Karpas-422 (cell line): ENCODE measurements at places on chromosomes 1 and 21. TPM values are rescaled to one million over a fixed set of nuclear protein-coding genes. Genes with fewer than 3 reads are reported as not detected.

DNA sequence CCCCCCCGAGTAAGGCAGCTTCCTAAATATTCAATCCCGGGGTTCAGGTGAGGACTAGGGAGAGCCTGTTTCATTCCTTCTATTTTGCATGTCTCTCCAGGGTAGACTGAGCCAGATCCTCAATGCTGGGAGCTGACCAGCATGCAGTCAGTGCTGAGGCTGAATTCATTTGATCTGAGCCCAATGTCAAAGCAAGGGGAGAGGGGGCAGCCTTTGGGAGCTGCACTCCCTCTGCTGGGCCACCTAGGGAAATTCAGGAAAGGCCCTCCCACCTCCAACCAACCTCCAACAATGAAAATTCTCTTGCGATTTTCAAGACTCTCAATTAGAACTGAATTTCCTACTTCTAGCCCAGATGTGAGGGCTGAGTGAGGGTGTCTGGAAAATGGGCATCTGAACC lies 371.2 kb downstream of the NPHP4 start:
- DNase-seq, result no peak

- no peak for DNase-seq
Observed at GRCh38 chr1:177069490-177069889, 95.0 kb downstream of the ASTN1 start.

DNA sequence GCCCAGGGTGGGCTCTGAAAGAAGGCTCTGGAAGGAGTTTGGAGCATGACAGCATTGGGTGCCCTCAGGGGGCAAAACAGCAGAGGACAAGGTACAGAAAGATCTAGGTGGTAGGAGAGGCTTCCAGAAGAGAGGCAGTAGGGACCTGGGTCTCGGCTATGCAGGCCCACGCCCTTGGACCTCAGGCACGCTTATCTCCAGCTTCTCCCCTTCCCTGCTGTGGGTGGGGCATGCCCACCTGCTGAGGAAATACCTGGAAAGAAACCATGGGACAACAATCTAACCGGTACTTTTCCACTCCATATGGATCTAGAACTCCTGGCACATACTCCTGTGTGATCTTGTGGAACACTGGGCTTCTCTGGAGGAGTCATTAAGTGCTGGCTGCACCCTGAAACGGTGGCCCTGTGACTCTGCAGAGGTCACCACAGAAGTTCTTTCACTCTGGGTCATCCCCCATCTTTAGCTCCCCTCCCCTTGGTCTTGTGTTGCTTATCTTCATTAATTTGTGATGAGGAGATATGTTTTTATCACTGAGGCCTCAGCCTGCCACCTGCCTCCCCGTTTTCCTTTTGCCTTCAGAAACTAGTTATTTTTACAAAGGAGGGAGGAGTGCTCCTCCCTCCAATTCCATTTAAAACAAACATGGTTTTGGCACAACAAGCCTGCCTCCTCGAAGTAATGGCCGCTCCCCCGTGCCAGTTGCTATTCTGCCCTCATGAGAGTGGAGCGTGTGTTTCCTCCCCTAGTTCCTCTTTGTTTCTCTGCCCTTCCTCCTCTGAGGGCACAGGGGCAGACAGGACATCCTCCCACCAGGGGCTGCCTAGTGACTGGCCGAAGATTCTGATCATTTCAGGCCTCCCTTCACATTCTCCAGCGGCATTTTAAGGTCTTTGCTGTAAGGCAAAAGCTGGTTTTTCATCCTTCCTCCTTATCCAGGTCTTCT lies 78.0 kb upstream of the ATP5PO start:
- no peak for DNase-seq

DNA sequence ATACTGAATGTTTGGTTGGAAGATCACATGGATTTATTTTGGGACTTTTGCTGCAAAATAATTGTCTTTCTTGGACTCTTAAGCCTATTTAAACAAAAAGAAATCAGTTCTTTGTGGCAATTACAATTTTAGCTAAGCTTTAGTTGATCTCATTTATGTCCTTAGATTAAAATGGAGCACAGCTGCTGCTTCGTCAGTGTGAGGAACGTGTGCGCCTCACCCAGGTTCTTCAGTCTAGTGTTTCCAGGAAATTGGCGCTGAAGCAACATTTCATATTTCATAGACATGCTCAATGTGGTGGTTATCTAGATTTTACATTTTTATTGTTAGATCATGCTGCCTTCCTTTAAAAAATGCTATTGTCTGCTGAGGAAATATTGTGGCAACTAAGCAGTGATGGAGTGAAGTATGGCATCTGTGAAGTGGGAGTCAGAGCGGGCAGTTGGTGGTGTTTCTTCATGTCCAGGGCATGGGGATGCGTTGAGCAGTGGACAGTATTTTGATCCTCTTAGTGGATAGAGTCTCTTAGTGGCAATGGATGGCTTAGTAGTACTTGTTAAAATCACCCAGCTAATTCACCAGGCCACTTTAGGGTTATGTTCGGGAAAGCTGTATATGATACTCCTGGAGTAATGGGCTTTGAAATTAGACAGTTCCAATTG lies 5.6 kb downstream of the DDI2 start:
- DNase-seq, result no peak

- no peak for DNase-seq
Observed at GRCh38 chr1:115666702-115667101, 24.9 kb downstream of the VANGL1 start.

GRCh38 chr1:45329445-45329844 lies 2.8 kb downstream of the HPDL start:
- DNase-seq, result no peak

DNA sequence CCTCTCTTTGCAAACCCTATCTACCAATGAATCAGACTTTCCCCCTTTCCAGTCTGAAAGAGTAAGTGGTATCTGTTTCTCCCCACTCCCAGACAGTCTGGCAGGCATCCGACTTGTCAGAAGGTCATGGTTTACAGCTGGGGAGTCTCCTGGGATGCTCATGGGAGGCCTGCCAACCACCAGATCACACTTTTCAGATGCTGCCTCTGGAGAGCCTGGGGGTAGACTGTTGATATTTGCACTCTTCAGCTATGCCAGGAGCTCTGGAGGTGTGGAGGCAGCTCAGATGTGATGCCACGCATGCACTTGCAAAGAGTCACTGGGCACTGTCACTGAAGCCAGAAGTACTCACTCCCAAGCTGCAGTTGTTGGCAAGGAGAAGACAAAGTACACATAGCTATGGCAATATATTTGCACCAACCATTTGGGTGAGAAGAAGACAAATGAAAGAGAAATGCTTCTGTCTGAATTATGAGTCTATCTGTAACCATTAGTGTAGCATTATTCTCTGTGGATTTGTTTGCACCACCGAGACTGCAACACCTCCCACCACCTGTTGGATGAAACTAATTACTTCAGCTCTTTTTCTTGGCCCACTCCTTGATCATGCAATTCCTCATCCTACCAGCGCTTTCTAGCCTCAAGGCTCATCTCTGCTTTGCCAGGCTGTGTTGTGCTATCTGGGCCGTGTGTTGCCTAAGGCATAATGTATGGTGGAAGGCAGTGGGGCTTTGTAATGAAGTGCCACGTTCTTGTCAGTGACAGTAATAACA lies 133.0 kb upstream of the SPAG17 start:
- DNase-seq, result no peak

FMO5 gene
- total RNA-seq, result not detected in 2 replicates

CCDC30 gene
- total RNA-seq, result 2.1 and 2.9 TPM in 2 replicates

PRELP gene
- not detected in 2 replicates for total RNA-seq

DNA sequence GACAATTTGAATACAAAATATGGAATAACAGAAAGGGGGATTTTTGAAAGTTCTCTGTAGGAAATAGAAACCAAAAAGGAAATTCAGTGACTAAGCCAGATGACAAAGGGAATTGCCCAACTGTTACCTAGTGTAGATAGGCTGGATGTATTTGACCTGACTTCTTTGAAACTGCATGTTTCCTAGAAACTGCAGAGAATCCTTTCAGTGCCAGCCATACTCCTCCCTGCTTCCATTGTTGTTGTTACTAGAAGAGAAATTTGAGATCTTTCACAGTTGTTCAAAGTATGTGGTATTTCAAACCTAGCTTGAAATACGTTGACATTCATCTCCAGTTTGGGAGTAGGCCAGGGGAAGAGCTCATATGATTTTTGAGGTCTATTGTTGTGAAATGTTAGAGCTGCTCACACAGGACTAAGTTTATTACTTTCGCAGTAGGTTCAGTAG lies 1.8 kb upstream of the GBP5 start:
- DNase-seq, result no peak

- DNase-seq, result no peak
Observed at GRCh38 chr1:211511947-211512346, 20.0 kb upstream of the RD3 start.

PLA2G2D gene
- not detected in 2 replicates for total RNA-seq

DNA sequence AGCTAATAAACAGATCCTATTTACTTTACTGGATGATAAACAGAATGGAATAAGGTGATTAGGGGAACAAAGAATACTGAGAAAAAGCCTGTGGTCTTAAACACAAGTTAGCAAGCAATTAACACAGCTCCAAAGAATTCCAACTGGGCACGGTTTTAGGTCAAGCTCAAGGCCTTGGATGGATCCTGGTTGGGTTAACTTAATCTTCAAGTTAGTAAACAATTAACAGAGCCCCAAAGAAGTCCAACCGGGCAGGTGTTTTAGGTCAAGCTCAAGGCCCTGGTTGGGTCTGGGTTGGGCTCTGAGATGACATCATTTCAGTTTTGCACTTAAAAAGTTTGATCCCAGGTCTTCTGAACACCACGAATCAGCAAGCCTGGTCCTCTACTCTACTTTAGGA lies 1086.3 kb upstream of the TMPRSS15 start:
- DNase-seq, result no peak

DNA sequence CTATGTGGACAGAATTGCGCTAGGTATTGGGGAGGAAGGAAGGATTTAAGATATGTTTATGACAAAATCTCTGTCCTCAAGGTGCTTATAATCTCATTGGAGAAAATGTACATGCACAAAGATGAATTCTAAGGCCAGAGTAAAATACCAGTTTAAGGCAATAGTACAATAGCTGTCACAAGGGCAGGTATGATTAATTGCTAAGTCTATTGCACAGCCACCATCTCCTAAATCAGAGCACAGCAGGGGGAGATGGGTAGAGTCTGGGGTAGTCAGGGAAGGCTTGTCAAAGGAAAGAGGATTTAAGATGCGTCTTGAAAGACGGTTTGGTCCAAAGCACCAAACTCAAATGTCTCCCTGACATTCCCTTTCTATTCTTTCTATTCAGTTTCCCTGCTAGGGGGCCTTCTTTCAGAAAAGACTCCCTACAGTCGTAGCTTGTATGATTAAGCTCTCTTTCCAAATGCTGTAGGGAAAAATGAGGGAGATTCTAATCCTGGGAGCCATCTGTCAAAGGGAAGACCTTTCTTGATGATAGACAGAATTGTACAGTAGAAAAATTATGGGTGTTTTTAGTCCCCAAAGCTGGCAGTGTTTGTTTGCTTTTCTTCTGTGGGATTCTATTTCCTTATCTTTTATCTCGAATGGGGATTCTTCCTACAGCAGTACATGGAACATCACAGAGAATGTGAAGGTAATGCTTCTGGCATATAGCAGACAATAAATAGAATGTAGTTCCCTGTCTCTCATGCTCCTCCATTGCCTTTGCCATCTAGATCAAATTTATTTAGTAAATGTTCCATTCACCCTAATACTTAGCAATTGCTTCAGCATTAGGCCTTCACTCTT lies 107.6 kb upstream of the NFIA start:
- DNase-seq, result no peak

DNA sequence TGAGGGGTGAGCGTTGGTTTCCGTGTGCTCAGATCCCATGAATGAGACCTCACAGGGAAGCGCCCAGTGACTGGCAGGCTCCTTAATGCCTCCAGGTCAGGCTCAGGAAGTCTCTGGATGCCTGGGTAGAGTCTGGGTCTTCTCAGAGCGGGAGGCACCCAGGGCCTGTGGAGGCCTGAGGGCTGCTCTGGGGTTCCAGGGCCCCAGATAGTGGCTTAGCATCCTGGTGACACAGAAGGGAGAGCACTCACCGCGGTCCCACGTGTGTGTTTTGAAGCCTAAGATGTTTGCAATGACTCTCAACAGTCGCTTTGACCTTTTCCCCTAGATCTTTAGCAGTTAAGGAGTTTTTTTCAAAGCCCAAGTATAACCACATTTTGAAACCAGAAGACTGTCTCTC lies 25.0 kb downstream of the PRMT2 start:
- no peak for DNase-seq

- peak; percentile 56 for DNase-seq
Observed at GRCh38 chr1:22074803-22075202, 22.3 kb downstream of the CDC42 start.

DNA sequence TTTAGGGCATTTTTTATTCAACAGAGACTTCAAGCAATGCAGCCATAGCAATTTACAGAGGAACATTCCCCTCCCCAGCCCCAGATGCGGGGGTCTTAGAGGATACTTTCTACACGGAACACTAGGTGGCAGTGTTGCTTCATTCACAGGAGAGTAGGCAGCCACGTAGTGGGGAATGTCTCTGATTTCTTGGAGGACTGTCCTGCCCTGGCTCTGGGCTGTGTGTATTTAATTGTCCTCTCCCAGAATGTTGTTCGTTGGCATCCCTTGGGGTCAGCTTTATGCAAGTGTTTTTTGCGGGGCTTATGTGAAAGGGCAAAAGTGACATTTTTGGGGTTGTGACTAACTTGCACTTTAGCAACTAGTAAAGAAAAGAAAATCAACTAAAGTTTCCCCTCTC lies 96.9 kb downstream of the PAPPA2 start:
- DNase-seq, result peak; percentile 84

ZNF691 gene
- total RNA-seq, result 15.4 and 18.3 TPM in 2 replicates

CD160 gene
- not detected in 2 replicates for total RNA-seq

DNA sequence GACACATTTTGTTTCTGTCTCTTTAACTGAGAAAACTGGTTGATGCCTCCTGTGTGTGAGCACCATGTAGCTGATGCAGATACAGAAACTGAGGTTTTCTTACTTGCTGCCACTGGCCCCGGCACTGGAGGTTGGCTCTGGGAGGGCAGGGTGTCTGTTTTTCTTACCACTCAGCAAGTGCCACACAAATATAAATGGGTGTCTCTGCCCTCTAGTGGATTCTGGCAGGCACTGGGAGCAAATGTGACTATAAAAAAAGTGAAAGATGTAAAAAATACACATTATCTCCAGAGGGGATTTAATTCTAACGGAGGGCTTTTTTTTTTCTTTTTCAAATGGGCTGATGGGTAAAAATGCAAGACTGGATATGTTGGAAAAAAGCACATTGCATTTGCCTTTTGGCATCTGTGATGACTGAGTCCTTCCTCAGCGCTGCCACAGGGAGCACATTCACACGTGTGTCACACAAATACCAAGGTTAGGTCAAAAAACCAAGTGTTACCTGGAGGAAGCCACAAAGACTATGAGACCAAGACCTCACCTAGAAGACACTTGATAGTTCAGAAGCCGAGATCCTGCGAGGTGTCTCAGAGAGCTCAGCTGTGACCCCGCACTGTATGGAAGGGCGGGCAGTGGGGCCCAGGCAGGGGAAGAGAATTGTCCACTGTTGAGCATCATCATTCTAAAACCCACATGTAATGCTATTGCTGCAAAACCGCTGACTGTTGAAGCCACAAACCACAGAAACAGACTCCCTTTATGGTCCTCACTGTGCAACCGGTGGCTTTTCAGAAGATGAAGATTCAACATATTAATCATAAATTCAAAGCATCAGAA lies 18.9 kb downstream of the PGBD2 start:
- DNase-seq, result peak; percentile 83

TGFB2 gene
- not detected in 2 replicates for total RNA-seq

OR6N1 gene
- not detected in 2 replicates for total RNA-seq

- DNase-seq, result no peak
Observed at GRCh38 chr1:15702722-15703550, 18.8 kb downstream of the PLEKHM2 start.

SLAMF1 gene
- 0.30 and 1.1 TPM in 2 replicates for total RNA-seq
